Activated CD4-positive, alpha-beta T cell treated with anti-CD3 and anti-CD28 coated beads for 36 hours (primary cell): ENCODE measurements at places on chromosomes 11 and 22. TPM values are rescaled to one million over a fixed set of nuclear protein-coding genes. Genes with fewer than 3 reads are reported as not detected.

GRCh38 chr11:114080219-114080618, 20.7 kb downstream of the ZBTB16 start:
- no peaks in the 10 kb centered on the region for H3K36me3 ChIP-seq
- H3K27me3 ChIP-seq = peaks cover 2% of the 10 kb centered on the region
- H3K27ac ChIP-seq = peak overlapping the region; percentile 52
- DNase-seq = no peak

GRCh38 chr11:70783821-70784220, 385.5 kb downstream of the CTTN start:
- no peaks in the 10 kb centered on the region for H3K36me3 ChIP-seq
- peaks cover 2% of the 10 kb centered on the region for H3K27me3 ChIP-seq
- H3K4me3 ChIP-seq = no peak overlapping the region
- no peaks in the 10 kb centered on the region for H3K4me1 ChIP-seq

Gene LIPT2
- 5.0 TPM for total RNA-seq

Gene HBD
- not detected for total RNA-seq

DNA sequence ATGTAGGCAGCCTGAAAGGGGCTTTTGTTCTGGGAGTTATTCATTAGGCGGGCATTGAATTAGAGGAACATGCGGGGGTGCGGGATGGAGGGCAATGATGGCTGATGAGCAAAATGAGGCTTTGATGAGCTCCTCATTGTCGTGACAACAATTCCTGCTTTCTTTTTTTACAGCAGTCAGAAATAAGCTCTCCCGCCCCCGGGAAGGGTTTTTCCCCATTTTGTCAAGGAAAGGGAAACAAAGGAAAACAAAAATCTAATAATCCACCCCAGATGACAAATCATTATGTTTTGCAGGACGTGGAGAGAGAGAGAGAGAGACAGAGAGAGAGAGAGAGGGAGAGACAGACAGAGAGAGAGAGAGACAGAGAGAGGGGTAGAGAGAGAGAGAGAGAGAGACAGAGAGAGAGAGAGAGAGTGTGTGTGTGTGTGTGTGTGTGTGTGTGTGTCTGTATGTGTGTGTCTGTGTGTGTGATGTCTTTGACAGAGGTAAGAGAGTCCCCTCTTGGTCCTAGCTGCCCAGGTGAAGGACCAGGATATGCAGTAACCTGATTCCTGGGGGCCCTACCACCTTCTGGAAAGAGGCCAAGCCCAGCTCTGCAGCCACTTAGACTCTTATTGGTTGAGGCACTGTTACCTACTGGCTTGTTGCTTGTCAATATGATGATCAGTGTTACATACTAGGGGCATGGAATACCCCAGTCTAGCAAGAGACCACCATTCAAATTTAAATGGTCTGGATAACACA, 46.7 kb upstream of the PARVA start:
- no peak for DNase-seq
- H3K36me3 ChIP-seq = no peaks in the 10 kb centered on the region
- H3K27ac ChIP-seq = no peak overlapping the region

Gene AIFM3
- total RNA-seq = not detected

GRCh38 chr11:111086058-111086457, 159.5 kb upstream of the POU2AF2 start:
- no peak overlapping the region for H3K4me3 ChIP-seq
- H3K36me3 ChIP-seq = no peaks in the 10 kb centered on the region
- H3K27me3 ChIP-seq = peaks cover 10% of the 10 kb centered on the region
- no peak overlapping the region for H3K27ac ChIP-seq
- no peak for DNase-seq

DNA sequence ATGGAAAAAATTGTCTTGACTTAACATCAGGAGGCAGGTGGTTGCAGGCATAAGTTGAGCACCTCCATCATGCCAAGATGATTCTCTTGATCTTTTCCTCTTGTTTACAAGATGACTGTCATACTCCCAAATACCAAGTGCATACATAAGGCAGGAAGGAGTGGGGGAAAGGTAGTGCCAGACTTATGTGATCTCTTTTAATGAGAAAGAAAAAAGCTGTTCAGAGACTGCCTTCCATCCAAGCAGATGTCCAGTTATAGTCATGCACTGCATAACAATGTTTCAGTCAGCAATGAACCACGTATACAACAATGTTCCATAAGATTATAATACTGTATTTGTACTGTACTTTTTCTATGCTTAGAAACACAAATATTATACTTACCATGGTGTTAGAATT, 135.7 kb downstream of the EHF start:
- peaks cover 20% of the 10 kb centered on the region for H3K27me3 ChIP-seq
- DNase-seq = no peak
- no peaks in the 10 kb centered on the region for H3K4me1 ChIP-seq
- no peak overlapping the region for H3K4me3 ChIP-seq
- H3K36me3 ChIP-seq = no peaks in the 10 kb centered on the region

- peak overlapping the region; percentile 5 for H3K4me3 ChIP-seq
- no peaks in the 10 kb centered on the region for H3K27me3 ChIP-seq
- peak overlapping the region; percentile 68 for H3K27ac ChIP-seq
Observed at GRCh38 chr11:118845369-118845768, 38.3 kb upstream of the CXCR5 start.

- no peaks in the 10 kb centered on the region for H3K36me3 ChIP-seq
- DNase-seq = no peak
- no peak overlapping the region for H3K4me3 ChIP-seq
- H3K4me1 ChIP-seq = no peaks in the 10 kb centered on the region
Observed at GRCh38 chr11:112016765-112017376, 8.3 kb upstream of the DLAT start.

GRCh38 chr11:2327032-2327431, 25.2 kb downstream of the TSPAN32 start:
- no peaks in the 10 kb centered on the region for H3K4me1 ChIP-seq
- H3K27me3 ChIP-seq = peaks cover 13% of the 10 kb centered on the region
- H3K4me3 ChIP-seq = no peak overlapping the region
- no peak for DNase-seq
- H3K36me3 ChIP-seq = no peaks in the 10 kb centered on the region

Gene C1QTNF4
- not detected for total RNA-seq

Gene CSNK1E
- total RNA-seq = 145 TPM

DNA sequence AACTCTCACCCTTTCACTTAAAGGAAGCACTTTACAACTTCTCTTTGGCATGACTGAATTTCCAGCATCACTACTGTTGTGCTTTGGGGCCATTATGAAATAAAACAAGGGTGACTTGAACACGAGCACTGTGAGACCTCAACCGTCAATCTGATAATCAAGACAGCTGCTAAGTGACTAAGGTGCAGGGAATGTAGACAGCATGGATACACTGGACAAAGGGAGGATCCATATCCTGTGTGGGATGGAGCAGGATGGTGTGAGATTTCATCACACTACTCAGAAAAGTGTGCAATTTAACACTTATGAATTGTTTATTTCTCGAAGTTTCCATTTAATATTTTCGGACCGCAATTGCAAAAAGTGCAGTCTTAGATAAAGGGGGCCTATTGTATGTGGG, 16.1 kb upstream of the EXPH5 start:
- H3K36me3 ChIP-seq = no peaks in the 10 kb centered on the region
- no peaks in the 10 kb centered on the region for H3K4me1 ChIP-seq
- H3K27ac ChIP-seq = no peak overlapping the region
- no peak for DNase-seq
- H3K27me3 ChIP-seq = peaks cover 8% of the 10 kb centered on the region
- H3K4me3 ChIP-seq = no peak overlapping the region

- no peak for DNase-seq
- no peak overlapping the region for H3K4me3 ChIP-seq
- no peaks in the 10 kb centered on the region for H3K36me3 ChIP-seq
- no peaks in the 10 kb centered on the region for H3K4me1 ChIP-seq
- H3K27ac ChIP-seq = no peak overlapping the region
Observed at GRCh38 chr22:22430111-22430820, 78.3 kb downstream of the ZNF280B start.

DNA sequence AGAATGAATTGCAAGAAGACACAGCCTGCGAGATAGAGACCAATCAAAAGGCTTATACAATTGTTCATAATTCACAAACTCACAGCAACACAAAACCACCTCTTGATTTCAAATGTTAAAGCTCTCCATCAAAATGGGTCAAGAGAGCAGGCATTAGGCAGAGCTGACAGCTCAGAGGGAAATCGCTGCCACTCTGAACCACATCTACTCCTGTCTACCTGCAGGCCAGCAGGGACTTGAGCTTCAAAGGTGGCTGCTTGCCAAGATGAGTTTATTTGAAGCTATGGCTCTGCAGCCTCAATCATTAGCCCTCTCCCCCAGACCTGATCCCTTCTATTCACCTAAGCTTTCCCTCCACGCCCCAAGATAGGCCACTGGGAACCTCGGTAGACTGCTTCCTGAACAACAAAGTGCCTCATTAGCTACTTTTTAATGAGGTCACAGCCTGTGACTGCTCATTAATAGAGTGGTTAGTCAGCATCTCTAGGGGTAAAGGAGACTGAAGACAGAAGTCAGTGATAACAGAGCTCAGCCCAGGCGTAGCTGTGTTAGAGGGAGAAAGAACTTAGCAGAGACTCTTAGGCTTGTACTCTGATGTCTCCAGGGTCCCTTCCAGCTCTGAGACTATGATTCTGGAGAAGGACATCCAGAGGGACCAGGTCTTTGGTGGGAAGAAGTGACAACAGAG, 21.2 kb upstream of the OR10A5 start:
- H3K27me3 ChIP-seq = peaks cover 16% of the 10 kb centered on the region
- DNase-seq = no peak
- H3K4me3 ChIP-seq = no peak overlapping the region
- H3K36me3 ChIP-seq = no peaks in the 10 kb centered on the region
- no peaks in the 10 kb centered on the region for H3K4me1 ChIP-seq

DNA sequence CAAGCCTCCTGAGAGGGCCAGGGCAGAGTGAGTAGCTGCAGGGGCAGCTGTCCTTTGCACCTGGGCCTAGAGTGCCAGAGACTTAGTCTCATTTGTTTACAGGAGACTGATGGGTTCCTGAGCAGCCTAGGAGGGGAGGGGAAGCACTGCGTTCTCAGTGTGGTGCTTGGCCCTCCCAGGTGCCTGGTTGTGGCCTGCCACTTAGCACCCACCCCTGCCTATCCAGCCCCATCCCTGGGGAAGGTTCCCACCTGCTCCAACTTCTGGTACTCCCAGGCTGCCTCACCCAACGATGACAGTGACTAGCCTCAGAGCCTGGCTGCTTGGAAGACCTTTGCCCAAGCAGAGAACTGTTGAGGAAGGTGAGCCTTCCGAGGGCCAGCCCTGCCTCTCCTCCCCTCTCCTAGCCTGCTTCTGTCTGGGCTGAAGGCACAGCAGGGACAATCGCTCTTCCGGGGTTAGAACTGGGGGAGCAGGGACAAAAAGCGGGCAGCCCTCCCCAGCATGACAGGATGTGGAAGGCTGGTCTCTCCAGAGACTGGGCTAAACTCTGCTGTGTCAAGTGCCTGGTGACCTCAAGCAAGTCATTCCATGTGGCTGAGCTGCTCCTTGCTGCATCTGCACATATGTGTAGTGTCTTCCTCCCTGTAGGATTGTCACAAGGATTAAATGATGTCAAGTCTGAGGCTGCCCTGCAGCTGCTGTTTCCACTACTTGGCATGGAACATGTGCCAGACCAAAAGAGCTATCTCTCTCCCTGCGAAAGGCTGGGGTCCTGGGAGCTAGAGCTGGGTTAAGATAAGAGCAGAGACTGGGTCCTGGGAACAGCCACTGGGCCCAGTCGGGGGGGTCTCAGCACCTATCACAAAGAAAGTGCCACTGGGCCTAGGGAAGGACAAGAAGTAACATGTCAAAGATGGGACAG, 9.9 kb downstream of the KCNQ1OT1 start:
- H3K36me3 ChIP-seq = no peaks in the 10 kb centered on the region
- no peak overlapping the region for H3K4me3 ChIP-seq
- H3K27ac ChIP-seq = no peak overlapping the region

GRCh38 chr11:74471668-74472429, 4.5 kb upstream of the KCNE3 start:
- H3K36me3 ChIP-seq = no peaks in the 10 kb centered on the region
- H3K27ac ChIP-seq = no peak overlapping the region
- H3K27me3 ChIP-seq = peaks cover 15% of the 10 kb centered on the region
- DNase-seq = no peak

GRCh38 chr11:66454247-66454646, 12.5 kb upstream of the PELI3 start:
- peaks cover 2% of the 10 kb centered on the region for H3K27me3 ChIP-seq
- H3K36me3 ChIP-seq = no peaks in the 10 kb centered on the region
- H3K4me3 ChIP-seq = no peak overlapping the region
- no peak overlapping the region for H3K27ac ChIP-seq
- DNase-seq = no peak

Gene CHRM1
- not detected for total RNA-seq

Gene HEPHL1
- not detected for total RNA-seq
